Activated naive CD8-positive, alpha-beta T cell treated with anti-CD3 and anti-CD28 coated beads for 36 hours (primary cell): ENCODE measurements at places on chromosomes 5 and 9. TPM values are rescaled to one million over a fixed set of nuclear protein-coding genes. Genes with fewer than 3 reads are reported as not detected.
A peak's percentile ranks its signal among the peaks of the same experiment; 100 is the strongest.

ZDHHC11 gene
- total RNA-seq, result 4.5 TPM

IRX1 gene
- not detected for total RNA-seq

DRD1 gene
- total RNA-seq, result not detected

KCNN2 gene
- total RNA-seq, result not detected

PCDHGC3 gene
- total RNA-seq, result 0.33 TPM

CCDC180 gene
- total RNA-seq, result 1.3 TPM

GHR gene
- total RNA-seq, result not detected

GPR151 gene
- not detected for total RNA-seq

DNA sequence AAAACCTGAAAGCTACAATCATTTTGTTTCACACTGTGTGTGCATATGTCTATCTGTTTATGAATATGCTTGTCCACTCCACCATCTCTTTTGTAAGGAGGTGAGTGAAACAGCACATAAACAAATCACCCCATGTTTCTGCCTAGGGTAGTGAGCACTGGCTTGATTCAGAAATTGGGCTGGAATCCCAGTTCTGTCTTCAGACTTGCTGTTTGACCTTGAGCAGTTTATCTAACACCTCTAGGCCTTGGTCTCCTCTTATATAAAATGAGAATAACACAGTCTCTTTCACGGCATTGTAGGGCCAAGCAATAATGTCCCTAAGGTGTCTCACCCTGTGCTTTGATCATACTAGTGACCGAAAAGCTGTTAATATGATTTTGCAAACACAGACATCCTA, 61.2 kb downstream of the ZNF366 start:
- no peaks in the 10 kb centered on the region for H3K36me3 ChIP-seq
- no peak overlapping the region for H3K27ac ChIP-seq
- peaks cover 8% of the 10 kb centered on the region for H3K27me3 ChIP-seq
- H3K4me3 ChIP-seq, result no peak overlapping the region
- DNase-seq, result no peak
- no peaks in the 10 kb centered on the region for H3K4me1 ChIP-seq

- no peak for DNase-seq
- peaks cover 12% of the 10 kb centered on the region for H3K4me1 ChIP-seq
- H3K27ac ChIP-seq, result no peak overlapping the region
- H3K36me3 ChIP-seq, result no peaks in the 10 kb centered on the region
- no peak overlapping the region for H3K4me3 ChIP-seq
Measured at GRCh38 chr5:40842351-40842750, 1.2 kb downstream of the CARD6 start.

- H3K4me3 ChIP-seq, result no peak overlapping the region
- peaks cover 56% of the 10 kb centered on the region for H3K27me3 ChIP-seq
- no peaks in the 10 kb centered on the region for H3K36me3 ChIP-seq
- peaks cover 8% of the 10 kb centered on the region for H3K4me1 ChIP-seq
Measured at GRCh38 chr5:169299663-169300467, 1.1 kb downstream of the SLIT3 start.

DNA sequence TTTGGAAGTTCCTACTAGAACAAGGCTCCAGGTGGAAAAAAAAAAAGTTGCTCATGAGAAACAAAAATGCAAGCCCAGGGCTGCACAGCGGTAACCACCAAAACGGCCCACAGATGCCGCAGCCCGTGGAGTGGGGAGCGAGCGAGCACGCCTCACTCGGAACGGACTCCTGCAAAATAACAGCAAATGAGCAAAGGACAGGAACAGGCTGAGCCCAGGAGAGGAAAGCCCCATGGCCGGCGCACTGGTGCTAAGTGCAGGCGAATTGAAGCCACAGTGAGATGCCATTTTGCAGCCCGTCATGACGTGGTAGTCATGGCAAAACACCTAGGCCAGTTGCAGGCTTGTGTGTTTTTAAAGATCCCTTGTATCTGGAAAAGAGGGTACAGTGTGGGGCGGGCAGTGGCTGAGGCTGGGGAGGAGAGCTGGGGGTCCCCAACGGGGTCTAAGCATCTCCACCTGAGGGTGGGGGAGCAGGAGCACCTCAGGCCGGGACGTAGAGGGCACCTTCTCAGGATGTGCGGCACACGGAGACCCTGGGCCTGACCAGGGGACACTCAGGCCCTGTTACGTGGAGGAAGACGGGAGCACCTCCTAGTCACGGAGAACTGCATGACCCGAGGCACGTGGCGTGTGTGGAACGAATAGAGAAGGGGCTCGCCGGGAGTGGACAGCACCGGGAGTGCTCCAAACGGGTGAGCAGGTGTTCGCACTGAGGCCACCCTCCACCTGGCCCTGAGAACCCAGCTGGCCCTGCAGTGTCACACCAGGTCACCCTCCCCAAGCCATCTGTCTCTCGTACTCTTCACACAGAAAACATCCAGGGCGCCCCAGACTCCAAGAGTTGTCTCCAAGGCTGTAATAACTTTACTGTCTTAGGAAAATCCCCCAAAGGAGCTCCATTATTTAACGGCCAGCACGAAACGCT, 10.7 kb downstream of the GRM6 start:
- H3K4me3 ChIP-seq, result no peak overlapping the region
- H3K36me3 ChIP-seq, result peaks cover 2% of the 10 kb centered on the region
- H3K27ac ChIP-seq, result no peak overlapping the region
- H3K4me1 ChIP-seq, result no peaks in the 10 kb centered on the region
- no peaks in the 10 kb centered on the region for H3K27me3 ChIP-seq

- no peak for DNase-seq
- H3K27me3 ChIP-seq, result no peaks in the 10 kb centered on the region
- H3K27ac ChIP-seq, result no peak overlapping the region
- H3K36me3 ChIP-seq, result no peaks in the 10 kb centered on the region
Measured at GRCh38 chr5:32767948-32768467, 56.9 kb downstream of the NPR3 start.

DNA sequence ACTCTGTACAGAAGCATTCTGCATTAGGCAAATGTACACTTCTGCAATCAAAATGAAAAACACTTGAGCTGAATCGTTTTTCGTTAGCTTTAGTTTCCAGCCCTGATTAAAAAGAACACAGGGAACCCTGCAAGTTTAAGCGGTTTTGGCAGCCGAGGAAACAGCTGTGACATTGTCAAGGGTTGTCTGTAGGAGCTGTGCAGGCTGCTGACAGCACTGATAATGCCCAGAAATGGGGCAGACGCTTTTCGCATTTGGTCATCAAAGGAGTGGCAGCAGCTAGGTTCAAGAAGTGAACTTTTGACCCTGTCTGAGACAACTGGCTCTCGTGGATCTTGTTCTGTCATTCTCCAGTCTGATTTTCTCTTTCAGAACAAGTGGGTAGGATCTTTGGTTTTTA, 165.6 kb upstream of the CCDC152 start:
- peaks cover 2% of the 10 kb centered on the region for H3K4me1 ChIP-seq
- H3K4me3 ChIP-seq, result no peak overlapping the region
- no peak overlapping the region for H3K27ac ChIP-seq
- H3K36me3 ChIP-seq, result no peaks in the 10 kb centered on the region
- peaks cover 23% of the 10 kb centered on the region for H3K27me3 ChIP-seq

DNA sequence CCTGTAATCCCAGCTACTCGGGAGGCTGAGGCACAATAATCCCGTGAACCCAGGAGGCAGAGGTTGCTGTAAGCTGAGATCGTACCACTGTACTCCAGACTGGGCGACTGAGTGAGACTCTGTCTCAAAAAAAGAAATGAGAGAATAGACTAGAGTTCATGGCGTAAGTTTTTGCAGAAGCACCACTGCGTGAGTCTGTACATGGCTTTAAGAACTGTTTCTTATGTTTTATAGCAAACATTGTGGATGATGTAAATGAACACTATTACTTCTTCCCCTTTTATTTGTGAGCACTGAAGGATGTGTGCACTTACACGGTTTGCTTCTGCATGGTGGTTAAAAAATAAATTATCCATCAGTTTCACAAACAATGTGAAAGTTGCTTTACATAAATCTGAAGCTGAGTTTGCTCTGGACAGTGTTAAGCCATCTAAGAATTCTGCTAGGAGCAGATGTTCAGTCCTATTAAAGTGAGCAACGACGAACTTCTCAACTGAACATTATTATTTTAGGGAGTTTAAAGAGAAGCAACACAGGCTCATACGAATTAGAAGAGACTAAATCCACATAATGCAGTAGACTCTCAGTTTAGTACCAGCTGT, 52.5 kb downstream of the ZFAND5 start:
- no peak overlapping the region for H3K4me3 ChIP-seq
- H3K36me3 ChIP-seq, result no peaks in the 10 kb centered on the region
- DNase-seq, result no peak
- no peak overlapping the region for H3K27ac ChIP-seq
- H3K27me3 ChIP-seq, result no peaks in the 10 kb centered on the region

- H3K4me1 ChIP-seq, result no peaks in the 10 kb centered on the region
- H3K27me3 ChIP-seq, result no peaks in the 10 kb centered on the region
- DNase-seq, result no peak
- no peak overlapping the region for H3K4me3 ChIP-seq
- peaks cover 19% of the 10 kb centered on the region for H3K36me3 ChIP-seq
Measured at GRCh38 chr9:92612816-92613215, 57.1 kb downstream of the IPPK start.

DNA sequence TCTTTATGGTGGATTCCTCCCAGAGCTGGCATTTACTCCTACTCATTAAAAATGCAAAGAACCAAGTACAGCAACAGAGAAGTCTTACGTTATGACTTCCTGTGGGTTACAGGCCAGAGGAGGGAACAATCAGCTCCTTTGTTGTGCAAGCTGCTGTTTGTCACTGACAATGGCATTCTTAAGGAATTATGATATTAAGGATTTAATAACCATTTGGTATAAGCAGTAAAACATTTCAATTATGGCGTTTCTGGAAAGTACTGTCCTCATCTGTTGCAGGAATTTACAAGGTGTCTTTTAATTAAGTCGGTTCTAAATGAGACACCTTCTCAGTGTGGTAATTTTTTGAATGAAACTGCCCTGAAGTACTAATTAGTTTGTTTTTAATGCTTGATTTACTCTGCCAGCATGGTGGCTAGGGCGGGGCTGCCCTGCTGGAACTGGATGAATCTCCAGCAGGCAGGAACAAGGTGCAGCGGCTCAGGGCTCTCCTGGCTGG, 49.1 kb upstream of the VDAC1 start:
- peak overlapping the region; percentile 14 for H3K4me3 ChIP-seq
- peaks cover 47% of the 10 kb centered on the region for H3K4me1 ChIP-seq
- DNase-seq, result no peak
- H3K36me3 ChIP-seq, result no peaks in the 10 kb centered on the region
- no peaks in the 10 kb centered on the region for H3K27me3 ChIP-seq

GRCh38 chr9:136944212-136944518, 373 bp downstream of the FBXW5 start:
- DNase-seq, result no peak
- peaks cover 8% of the 10 kb centered on the region for H3K36me3 ChIP-seq
- H3K4me1 ChIP-seq, result peaks cover 6% of the 10 kb centered on the region
- H3K4me3 ChIP-seq, result peak overlapping the region; percentile 81

- H3K4me1 ChIP-seq, result no peaks in the 10 kb centered on the region
- H3K36me3 ChIP-seq, result no peaks in the 10 kb centered on the region
- H3K27ac ChIP-seq, result no peak overlapping the region
- DNase-seq, result no peak
- no peak overlapping the region for H3K4me3 ChIP-seq
- no peaks in the 10 kb centered on the region for H3K27me3 ChIP-seq
Measured at GRCh38 chr9:98687911-98688310, 20.8 kb downstream of the GABBR2 start.

DNA sequence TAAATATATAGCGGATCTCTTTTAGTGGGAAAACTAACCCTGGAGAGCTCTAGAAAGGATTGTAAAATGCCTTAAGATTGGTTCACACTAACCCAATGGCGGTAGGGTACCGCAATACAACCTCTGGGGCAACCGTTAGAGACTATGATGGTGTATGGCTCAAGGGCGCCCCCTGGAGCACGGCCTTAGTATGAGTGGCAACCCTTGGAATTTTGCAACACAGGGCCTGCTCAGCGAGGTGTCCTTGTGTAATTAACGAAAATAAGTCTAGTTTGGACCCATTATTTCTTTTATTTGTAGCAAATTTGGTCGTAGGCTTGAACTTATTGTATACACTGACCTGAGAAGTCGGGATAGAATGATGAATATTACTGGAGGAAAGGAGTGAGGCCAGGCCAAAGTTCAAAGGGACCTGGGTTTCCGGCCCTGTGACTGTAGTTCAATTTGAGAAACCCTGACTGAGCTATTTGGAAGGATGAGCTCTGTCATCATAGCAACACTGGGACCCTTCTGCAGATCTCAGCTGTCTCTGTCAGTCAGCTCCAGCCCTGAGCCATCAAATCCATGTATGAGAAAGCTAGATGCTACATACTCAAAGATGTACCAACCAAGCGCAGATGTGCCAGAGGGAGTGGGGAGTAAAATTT, 54.8 kb downstream of the CAMK4 start:
- H3K27me3 ChIP-seq, result no peaks in the 10 kb centered on the region
- H3K4me1 ChIP-seq, result peaks cover 67% of the 10 kb centered on the region
- H3K27ac ChIP-seq, result peak overlapping the region; percentile 84
- H3K4me3 ChIP-seq, result peak overlapping the region; percentile 54
- peaks cover 23% of the 10 kb centered on the region for H3K36me3 ChIP-seq

DNA sequence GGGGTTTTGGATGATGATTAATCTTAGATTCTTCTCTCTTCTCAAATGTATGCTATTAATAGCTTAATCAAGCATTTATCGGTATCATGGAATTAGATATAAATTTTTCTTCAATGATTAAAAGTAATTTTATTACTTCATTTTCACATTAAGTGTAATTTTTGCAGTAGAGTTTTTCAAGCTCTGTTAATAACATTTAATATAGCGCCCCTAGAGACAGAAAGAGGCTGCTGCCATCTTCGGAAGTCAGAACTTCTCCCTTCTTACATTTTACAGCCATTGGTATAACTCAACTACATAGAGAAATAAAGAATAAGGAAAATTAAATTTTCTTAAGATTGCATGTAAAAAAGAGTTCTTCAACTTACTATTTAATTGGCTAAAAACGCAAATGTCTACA, 540.3 kb downstream of the GABRG2 start:
- no peak for DNase-seq
- no peaks in the 10 kb centered on the region for H3K4me1 ChIP-seq
- H3K36me3 ChIP-seq, result no peaks in the 10 kb centered on the region
- no peaks in the 10 kb centered on the region for H3K27me3 ChIP-seq

- no peak for DNase-seq
- no peak overlapping the region for H3K4me3 ChIP-seq
- no peak overlapping the region for H3K27ac ChIP-seq
- no peaks in the 10 kb centered on the region for H3K4me1 ChIP-seq
- H3K36me3 ChIP-seq, result no peaks in the 10 kb centered on the region
Measured at GRCh38 chr5:31378136-31378535, 153.8 kb downstream of the DROSHA start.

DNA sequence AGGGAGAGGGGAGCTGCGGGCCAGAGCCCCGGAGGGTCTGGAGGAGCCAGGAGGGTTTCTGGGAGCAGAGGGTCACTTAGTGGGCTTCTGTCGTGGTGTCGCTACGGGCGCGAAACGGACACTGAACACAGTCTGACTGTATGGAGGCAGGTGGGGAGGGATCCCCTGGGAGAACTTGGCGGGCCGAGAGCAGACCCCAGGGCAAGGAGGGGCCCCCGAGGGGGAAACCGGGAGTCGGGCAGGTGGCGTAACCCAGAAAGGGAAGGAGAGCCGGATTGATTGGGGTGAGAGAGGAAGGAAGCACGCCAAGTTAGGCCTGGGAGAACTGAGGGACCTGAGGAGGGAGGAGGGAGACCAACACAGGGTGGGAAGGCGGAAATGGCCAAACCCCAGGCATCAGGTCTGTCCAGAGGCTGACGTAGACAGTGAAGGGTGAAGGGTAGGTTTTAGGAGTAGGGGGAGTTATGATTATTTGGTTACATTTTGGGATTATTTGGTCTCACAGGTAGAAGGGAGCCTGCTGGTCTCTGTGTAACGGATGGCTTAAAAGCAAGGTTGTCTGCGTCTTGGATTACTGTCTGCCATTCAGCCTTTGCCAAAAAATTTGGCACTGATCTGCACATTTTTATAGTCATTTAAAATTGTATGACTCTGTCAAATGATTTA, 3.3 kb upstream of the MSMP start:
- H3K4me3 ChIP-seq, result peak overlapping the region; percentile 92
- peaks cover 40% of the 10 kb centered on the region for H3K4me1 ChIP-seq
- no peak for DNase-seq
- no peaks in the 10 kb centered on the region for H3K27me3 ChIP-seq
- H3K27ac ChIP-seq, result peak overlapping the region; percentile 96
